ENCODE measurements at places on chromosomes 2 and 18.

GRCh38 chr2:69843993-69844392 lies 14.5 kb downstream of the GMCL1 start:
- no peak for DNase-seq

- no peak for DNase-seq
These were observed 14.6 kb upstream of the TMEM214 start for GRCh38 chr2:27018142-27018541.

GRCh38 chr2:74094291-74094690 lies 53.4 kb downstream of the BOLA3 start:
- DNase-seq: no peak

DNA sequence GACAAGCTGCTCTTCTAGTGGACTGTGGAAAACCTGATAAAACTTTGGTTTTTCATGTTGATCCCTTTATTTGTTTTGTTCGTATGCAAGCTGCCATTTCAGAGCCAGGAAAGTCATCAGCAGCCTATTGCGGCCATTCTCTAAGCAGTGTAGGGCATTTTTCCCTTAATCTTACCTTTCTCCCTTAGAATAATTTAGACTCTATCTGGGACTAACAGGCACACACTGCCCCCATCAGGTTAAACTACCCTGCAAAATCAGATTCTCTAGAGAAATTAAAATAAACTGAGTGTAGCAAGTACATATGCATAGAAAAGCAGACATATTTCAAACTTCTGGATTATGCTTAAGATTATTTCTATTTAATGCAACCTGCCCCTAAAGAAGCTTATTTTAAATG lies 347.5 kb downstream of the METTL4 start:
- DNase-seq: peak; percentile 22

DNA sequence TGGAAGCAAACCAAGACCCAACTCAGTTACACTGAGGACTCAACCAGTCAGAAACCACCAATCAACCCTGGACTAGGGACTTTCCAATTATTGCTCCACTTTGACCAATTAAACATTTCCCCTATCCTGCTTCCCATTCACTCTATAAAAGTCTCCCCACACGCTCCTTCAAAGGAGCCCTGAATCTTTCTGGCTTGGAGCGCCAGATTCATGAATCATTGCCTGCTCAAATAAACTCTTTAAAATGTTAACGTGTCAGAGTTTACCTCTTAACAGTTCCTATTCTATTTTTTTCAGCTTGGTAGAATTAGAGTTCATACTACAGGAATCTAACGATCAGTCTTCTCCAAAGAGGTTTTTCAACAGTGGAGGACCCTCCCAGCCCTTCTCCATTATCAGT lies 20.7 kb upstream of the SULT1C2 start:
- peak; percentile 51 for DNase-seq

- DNase-seq: no peak
These were observed 10.4 kb downstream of the PAIP2B start for GRCh38 chr2:71216501-71216900.

GRCh38 chr18:22703883-22704585 lies 229.1 kb upstream of the RBBP8 start:
- DNase-seq: peak; percentile 58

DNA sequence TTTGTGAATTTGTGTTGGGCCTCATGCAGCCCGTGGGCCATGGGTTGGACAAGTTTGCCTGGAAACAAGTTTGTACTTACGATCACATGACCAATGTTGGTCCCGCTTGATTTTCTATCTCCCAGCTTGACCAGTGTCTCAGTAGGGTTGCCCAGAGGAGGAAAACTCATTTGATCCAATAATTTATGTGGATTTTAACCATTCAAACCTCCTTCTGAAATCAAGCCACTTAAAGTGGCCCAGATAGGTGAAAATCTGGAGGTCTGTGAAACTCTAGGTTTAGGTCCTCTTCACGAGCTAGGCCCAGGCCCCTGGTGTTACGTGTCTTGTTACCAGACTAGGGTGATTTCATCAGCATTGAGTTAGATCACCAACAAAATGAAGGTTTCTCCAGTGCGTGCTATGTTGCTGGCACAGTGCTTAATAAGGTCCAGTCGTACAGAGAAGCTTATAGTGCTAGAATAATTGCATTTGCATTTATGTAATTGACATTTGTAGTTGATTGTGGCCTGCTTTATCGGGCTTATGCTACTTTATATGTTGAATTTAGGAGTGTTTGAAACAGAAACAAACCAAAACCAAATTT lies 4.4 kb downstream of the ACTR2 start:
- peak; percentile 89 for DNase-seq

DNA sequence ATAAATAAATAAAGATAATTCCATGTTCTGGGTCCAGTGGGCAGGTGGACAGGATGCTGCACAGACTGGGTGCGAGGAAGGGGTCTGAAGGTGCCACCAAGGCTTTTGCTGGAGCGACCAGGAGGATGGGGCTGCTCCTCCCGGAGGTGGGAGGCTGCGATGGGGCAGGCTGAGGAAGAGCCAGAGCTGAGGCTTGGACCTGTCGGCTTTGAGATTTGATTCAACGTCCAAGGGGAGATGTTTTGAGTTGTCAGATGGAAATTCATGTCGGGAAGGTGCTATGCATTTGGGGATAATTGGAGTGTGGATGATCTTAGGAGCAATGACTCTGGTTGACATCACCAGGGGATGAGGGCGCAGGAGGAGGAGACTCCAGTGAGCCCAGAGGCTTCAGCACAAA lies 11.7 kb downstream of the ALLC start:
- no peak for DNase-seq

- DNase-seq: no peak
These were observed 1550.2 kb downstream of the LRP1B start for GRCh38 chr2:140580532-140581151.

DNA sequence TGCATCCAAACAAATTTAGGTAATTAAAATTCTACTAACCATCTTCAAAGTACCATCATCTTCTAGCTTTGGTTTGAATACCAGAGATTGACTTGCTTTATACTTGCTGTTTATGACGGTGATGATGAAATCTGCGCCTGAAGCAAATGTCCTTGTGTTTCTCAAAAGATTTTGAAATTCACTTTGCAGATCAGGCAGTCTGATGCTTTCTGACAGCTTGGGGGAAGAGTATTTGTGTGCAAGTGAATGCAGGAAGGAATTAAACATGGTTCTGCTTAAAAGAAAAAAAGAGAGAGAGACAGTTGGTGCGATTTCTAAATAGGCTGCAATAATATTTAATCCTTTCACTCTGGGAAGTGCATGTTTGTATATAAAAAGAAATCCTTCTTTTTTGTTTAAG lies 29.6 kb downstream of the CSRNP3 start:
- no peak for DNase-seq

- peak; percentile 71 for DNase-seq
These were observed 104.0 kb downstream of the COBLL1 start for GRCh38 chr2:164737612-164738081.

- no peak for DNase-seq
These were observed 39.2 kb upstream of the KIDINS220 start for GRCh38 chr2:8876628-8877027.
